Activated naive CD8-positive, alpha-beta T cell treated with anti-CD3 and anti-CD28 coated beads for 36 hours (primary cell): ENCODE measurements at places on chromosomes 7 and 10. TPM values are rescaled to one million over a fixed set of nuclear protein-coding genes. Genes with fewer than 3 reads are reported as not detected.

DNA sequence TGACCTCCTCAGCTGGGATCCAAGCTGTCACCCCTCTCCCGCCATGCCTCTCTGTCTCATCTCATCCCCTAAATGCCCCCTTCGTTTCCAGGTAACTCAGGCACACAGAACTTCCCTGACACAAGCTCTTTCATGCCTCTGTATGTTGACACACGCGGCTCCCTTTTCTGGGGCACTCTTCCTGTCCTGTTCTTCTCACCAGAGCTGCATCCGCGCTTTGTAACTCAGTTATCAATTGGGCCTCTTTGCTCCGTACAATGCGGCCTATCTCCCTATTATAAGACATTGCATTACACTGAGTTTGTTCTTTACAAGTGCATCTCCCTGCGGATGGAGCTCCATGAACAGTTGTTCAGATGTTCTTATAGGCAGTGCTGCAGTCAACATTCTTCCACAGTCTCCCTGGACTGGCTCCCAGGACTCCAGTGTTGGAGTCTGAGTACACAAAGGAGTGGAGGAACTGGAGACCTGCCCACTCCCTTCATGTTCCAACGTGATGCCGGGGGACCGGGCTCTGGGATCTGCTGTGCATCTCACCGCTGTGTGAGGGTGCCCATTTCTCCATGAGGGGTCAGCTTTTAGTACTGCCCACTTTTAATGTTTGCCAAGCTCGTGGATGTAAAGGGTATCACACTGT lies 56.9 kb upstream of the TNS3 start:
- no peaks in the 10 kb centered on the region for H3K4me1 ChIP-seq
- no peak overlapping the region for H3K27ac ChIP-seq
- no peak overlapping the region for H3K4me3 ChIP-seq
- no peak for DNase-seq
- H3K36me3 ChIP-seq, result peaks cover 2% of the 10 kb centered on the region

GRCh38 chr7:25122373-25122772 lies 2.7 kb downstream of the CYCS start:
- peaks cover 55% of the 10 kb centered on the region for H3K4me1 ChIP-seq
- H3K27me3 ChIP-seq, result peaks cover 5% of the 10 kb centered on the region
- H3K36me3 ChIP-seq, result peaks cover 60% of the 10 kb centered on the region
- no peak for DNase-seq

Gene ASZ1
- not detected for total RNA-seq

DNA sequence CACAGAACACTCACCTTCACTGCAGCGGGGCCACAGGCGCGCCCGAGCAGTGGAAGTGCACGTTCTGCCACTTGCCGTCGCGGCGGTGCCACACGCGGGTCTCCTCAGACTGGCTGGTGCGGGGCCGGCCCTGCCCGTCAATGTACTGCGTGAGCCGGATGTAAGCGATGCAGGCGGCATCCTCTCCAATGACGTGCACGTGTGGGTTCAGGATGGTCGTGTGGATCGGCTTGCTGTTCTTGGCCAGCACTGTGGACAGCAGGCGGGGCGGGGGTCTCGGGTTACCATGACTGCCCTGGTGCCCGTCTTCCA lies 19.2 kb downstream of the YKT6 start:
- DNase-seq, result no peak
- no peak overlapping the region for H3K4me3 ChIP-seq
- H3K27ac ChIP-seq, result no peak overlapping the region

DNA sequence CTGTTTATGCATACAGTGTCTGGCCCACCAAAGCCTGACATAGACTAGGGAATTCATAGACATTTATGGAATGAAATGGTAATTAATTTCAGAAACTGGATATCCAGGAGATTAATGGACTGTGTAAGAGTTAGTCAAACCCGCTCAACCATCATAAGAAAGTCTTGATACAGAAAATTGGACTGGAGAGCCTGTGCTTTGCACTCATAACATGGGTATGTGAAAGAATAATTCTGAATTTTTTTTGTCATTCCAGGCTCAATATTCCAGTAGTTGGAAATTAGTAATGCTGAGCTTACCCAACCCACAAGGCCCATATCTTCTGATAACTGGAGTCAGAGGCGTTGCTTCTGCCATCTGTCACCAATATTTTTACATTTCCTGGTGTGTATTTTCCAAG lies 799.7 kb upstream of the IGFBP3 start:
- no peaks in the 10 kb centered on the region for H3K4me1 ChIP-seq
- no peak overlapping the region for H3K27ac ChIP-seq
- no peak overlapping the region for H3K4me3 ChIP-seq
- peaks cover 3% of the 10 kb centered on the region for H3K27me3 ChIP-seq

Gene CNNM1
- total RNA-seq, result 1.0 TPM

DNA sequence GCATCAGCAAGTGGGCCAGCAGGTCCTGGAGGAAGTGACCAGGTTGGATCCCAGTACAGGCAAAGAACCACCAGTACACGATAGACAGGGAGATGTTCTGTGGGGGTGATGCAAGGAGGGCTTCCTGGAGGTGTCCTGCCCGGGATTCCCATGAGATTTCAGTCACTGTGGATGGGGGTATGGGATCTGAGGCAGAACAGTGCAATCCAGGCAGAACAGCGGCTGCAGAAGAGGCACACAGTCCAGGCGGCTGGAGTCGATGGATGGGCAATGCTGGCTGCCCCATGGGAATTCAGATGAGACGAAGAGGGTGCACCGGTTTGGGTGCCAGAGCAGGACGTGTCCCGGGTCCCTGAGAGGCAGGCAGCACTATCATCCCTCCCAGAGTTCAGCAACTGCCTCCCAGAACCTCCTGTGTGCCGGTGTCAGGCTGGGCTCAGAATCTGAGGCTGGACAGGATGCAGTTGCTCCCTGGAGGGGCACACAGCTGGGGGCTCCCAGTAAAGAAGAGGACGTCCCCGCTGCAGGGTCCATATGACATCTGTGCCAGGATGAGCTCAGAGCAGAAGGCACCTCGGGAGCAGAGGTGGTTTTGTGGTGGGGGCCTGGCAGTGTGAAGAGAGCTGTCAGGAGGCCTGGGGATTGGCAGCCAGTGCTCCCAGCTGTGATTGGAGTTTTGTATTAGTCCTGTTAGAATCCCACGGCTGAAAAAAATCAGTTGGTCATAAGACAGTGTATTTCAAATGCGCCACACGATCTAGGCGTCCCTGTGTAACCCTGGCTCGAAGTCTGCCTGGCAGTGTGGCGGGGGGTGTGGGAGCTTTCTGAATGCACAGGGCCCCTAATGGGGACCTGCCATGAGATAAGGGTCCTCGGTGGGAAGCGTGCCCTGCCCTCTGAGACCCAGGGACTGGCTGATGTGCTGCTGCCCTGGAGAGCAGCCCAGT lies 3.2 kb downstream of the KNDC1 start:
- DNase-seq, result no peak
- H3K4me1 ChIP-seq, result no peaks in the 10 kb centered on the region
- peaks cover 23% of the 10 kb centered on the region for H3K27me3 ChIP-seq
- H3K36me3 ChIP-seq, result no peaks in the 10 kb centered on the region

- H3K27ac ChIP-seq, result no peak overlapping the region
- no peak for DNase-seq
- no peak overlapping the region for H3K4me3 ChIP-seq
- H3K4me1 ChIP-seq, result peaks cover 3% of the 10 kb centered on the region
- H3K27me3 ChIP-seq, result no peaks in the 10 kb centered on the region
These were observed 280.8 kb downstream of the TNS3 start for GRCh38 chr7:47301105-47301477.

- no peak for DNase-seq
- H3K27ac ChIP-seq, result no peak overlapping the region
- no peak overlapping the region for H3K4me3 ChIP-seq
- H3K36me3 ChIP-seq, result peaks cover 10% of the 10 kb centered on the region
- H3K27me3 ChIP-seq, result peaks cover 24% of the 10 kb centered on the region
- no peaks in the 10 kb centered on the region for H3K4me1 ChIP-seq
These were observed 33.6 kb downstream of the SFR1 start for GRCh38 chr10:104155591-104155990.

Gene CRYGN
- 0.74 TPM for total RNA-seq

Gene FAM25G
- not detected for total RNA-seq

Gene UBE2D1
- 14.7 TPM for total RNA-seq

Gene TMEM176B
- total RNA-seq, result not detected

Gene TMEM140
- total RNA-seq, result 12.7 TPM
